Keratinocyte (primary cell): ENCODE measurements at places on chromosomes 6 and 20.

DNA sequence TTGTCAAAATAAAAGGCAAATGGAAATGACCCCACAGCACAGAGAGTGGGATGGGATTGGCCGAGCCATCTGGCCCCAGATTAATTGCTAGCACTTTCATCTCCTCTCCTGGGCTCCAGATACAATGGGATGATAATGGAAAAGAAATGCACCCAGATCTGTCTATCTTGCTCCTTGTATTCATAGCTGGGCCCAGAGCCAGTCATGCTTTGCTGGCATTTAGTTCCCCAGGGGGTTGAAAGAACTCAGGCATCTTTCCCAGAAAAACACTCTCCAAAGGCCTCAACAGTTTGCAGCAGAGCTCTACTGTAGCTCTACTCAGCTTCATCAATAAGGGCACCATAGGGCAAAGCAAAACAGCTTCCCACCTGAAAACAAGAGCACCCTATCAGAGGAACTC, 116.0 kb upstream of the FOXA2 start:
- H3K4me1 ChIP-seq: peaks cover 18% of the 10 kb centered on the region
- H3K4me3 ChIP-seq: no peak overlapping the region
- H3K27me3 ChIP-seq: no peaks in the 10 kb centered on the region

DNA sequence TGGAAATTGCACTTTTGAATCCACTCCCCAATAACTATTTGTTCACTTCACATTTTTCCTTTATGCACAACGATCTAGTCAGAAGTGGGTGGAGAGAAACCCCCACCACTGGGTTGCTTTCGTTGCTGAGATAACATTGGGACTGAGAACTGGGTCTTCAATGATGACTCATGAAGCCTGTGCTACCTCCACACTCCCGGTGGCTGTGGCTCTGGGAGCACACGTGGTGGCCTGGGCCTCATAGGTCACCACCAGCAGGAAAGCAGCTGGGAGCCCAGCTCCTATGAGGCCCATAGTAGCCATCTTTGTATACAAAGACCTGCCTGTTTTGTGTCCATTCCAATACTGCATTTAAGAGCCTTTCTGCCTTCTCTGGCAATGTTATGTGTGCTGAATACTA, 178.0 kb upstream of the SASH1 start:
- H3K4me1 ChIP-seq: no peaks in the 10 kb centered on the region
- no peak overlapping the region for H3K4me3 ChIP-seq
- no peaks in the 10 kb centered on the region for H3K27me3 ChIP-seq
- H3K27ac ChIP-seq: no peak overlapping the region
- no peaks in the 10 kb centered on the region for H3K36me3 ChIP-seq

DNA sequence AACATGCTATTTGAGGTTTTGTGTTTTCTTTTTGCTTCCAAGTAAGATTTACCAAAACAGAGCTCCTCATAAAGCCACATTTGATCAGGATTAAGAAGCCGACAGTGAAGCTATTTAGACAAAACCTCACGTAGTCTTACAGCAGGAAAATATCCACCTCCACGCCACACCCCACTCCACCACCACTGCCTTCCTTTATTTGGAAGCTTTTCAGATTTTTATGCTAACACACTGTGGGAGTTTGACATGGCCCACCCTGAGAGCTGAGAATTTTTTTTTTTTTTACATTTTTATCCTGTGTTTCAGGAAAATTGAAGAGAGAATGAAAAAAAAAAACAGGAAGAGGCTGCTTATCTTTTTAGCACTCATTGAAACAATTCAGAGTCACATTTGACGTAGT, 104.8 kb upstream of the MC3R start:
- H3K27me3 ChIP-seq: no peaks in the 10 kb centered on the region
- no peak for DNase-seq
- no peak overlapping the region for H3K4me3 ChIP-seq
- no peak overlapping the region for H3K27ac ChIP-seq
- no peaks in the 10 kb centered on the region for H3K36me3 ChIP-seq

DNA sequence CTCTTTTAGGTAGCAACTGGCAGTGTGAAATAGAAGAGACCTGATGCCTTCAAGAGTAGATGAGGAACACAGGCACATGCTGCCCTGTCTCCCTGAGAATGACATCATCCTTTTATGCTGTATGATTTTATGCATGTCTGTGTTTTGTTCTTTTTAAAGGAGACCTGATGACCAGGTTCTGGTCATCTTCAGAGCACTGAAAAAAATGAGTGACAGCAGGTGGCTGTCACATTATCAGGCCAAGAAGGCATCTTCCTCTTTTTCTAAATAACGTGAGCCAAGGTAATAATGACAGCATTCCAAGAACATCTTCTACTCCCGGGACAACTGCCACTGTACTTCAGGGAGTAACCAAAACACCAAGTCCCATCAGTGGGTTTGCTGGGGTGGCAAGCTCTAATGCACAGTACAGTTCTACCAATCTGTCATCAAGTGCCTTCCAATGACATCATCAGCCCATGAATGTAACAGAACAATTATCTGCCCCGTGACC, 28.9 kb downstream of the CNKSR3 start:
- H3K27ac ChIP-seq: no peak overlapping the region
- H3K4me3 ChIP-seq: no peak overlapping the region
- DNase-seq: no peak
- no peaks in the 10 kb centered on the region for H3K36me3 ChIP-seq

DNA sequence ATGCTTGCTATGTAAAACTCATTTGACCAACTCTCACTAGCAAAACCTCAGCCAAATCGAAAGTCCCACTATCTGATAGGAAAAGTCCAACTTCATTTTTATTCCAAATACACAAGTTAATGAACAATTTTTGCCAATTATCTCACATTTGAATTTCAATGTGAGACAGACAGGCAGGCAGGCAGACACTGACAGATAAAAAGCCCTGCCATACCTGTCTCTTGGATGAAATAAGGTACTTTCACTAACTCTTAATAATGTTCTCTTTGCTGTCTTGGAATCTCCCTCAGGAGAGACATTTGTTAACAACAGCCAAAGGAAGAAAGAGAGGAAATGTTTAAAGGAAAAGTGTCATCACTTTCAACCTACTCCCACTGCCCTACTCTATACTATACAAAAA, 82.0 kb downstream of the RNGTT start:
- H3K4me3 ChIP-seq: no peak overlapping the region
- H3K27ac ChIP-seq: no peak overlapping the region
- DNase-seq: no peak
- H3K36me3 ChIP-seq: no peaks in the 10 kb centered on the region
- H3K27me3 ChIP-seq: no peaks in the 10 kb centered on the region

- peaks cover 10% of the 10 kb centered on the region for H3K36me3 ChIP-seq
- no peak overlapping the region for H3K27ac ChIP-seq
- H3K4me1 ChIP-seq: no peaks in the 10 kb centered on the region
These were observed 73.0 kb downstream of the GFRA4 start for GRCh38 chr20:3590164-3590563.

DNA sequence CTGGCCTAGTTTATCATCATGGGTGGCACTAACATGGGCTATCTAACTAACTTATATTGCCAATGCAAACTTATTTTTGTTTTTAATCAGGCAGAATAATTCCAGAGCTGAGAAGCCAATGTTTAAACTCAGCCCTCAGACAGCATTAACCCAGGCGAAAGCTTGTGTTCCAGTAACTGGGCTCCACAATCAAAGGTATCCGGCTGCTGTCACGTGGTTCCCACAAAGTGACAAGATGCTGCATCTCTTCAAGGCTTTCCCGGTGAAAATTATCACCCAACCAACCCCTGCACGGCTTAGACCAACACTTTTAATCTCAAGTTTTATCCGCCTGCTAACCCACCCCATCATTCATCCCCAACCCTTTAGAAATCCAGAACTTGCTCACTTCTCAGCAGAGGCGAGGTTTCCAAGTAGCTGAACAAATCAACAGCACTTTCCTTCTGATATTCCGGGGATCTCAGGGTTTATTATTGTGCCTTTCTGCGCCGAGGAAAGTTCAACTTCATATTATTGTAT, 885 bp downstream of the MTCL3 start:
- H3K27me3 ChIP-seq: peaks cover 59% of the 10 kb centered on the region
- no peaks in the 10 kb centered on the region for H3K36me3 ChIP-seq
- H3K4me1 ChIP-seq: peaks cover 11% of the 10 kb centered on the region

DNA sequence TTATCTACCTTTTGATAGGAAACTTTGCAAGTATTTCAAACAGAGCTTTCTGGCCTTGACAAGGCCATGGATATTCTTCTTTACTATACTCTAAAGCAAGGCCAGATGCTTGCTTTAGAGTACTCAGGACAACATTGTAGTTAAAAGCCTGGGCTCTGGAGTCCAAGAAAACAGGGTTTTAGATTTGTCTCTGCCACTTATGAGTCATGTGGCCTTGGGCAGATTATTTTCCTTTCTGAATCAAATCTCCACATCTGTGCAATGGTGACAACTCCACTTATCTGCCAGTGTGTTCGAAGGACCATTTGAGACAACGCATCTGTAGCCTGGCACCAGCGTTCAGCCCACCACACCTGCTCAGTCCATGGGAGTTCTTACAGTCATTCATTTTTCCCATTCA, 265.9 kb upstream of the RIN2 start:
- no peak overlapping the region for H3K27ac ChIP-seq
- no peak for DNase-seq
- no peaks in the 10 kb centered on the region for H3K27me3 ChIP-seq
- H3K4me3 ChIP-seq: no peak overlapping the region
- H3K36me3 ChIP-seq: no peaks in the 10 kb centered on the region

DNA sequence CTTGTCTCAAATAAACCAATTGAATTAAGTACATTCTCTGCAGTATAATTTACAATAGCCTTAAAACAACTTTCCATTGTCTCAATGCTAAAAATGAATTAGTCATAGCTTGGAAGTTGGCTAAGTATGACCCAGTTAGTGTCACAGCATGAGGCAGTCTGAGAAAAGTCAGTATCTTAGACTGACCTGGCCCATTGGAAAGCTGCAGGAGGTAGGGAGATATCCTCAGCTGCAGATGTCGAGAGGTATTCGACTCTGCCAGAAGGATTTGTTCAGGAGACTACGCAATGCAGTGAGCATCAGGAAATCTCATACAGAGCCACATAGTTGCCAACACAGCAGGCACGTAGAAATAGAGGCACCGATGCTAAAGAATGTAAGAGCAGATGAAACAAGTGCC, 350.9 kb upstream of the NRSN1 start:
- no peak overlapping the region for H3K4me3 ChIP-seq
- no peaks in the 10 kb centered on the region for H3K27me3 ChIP-seq
- no peaks in the 10 kb centered on the region for H3K4me1 ChIP-seq
- H3K36me3 ChIP-seq: no peaks in the 10 kb centered on the region
- no peak for DNase-seq

GRCh38 chr6:90811596-90812226, 224.8 kb upstream of the MAP3K7 start:
- no peaks in the 10 kb centered on the region for H3K36me3 ChIP-seq
- H3K27ac ChIP-seq: no peak overlapping the region
- no peak overlapping the region for H3K4me3 ChIP-seq
- DNase-seq: no peak

- H3K27me3 ChIP-seq: peaks cover 4% of the 10 kb centered on the region
- no peak overlapping the region for H3K4me3 ChIP-seq
- DNase-seq: no peak
- H3K4me1 ChIP-seq: no peaks in the 10 kb centered on the region
These were observed 40.9 kb downstream of the SUMO4 start for GRCh38 chr6:149440735-149441671.

- no peak overlapping the region for H3K4me3 ChIP-seq
- H3K4me1 ChIP-seq: no peaks in the 10 kb centered on the region
- DNase-seq: no peak
- no peaks in the 10 kb centered on the region for H3K36me3 ChIP-seq
- peaks cover 23% of the 10 kb centered on the region for H3K27me3 ChIP-seq
These were observed 363.9 kb downstream of the PREX1 start for GRCh38 chr20:48463916-48464315.

DNA sequence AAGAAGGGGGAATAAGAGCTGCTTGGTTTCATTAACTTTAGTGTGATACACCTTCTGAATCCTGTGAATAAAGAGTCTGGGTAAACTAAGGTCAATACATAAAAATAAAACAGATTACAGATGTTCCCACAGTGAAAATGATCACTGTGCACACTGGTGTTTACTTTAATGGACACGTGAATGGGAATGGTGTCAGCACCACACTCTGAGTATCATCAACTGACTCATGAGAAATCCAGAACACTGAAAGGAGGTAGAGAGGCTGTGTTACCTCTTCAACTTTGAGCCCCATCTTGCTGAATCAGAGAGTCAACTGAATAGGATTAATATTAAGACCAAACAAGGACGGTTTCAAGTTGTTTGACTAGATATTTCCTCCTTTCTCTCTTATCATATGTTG, 75.0 kb downstream of the ELOVL4 start:
- H3K36me3 ChIP-seq: no peaks in the 10 kb centered on the region
- peak overlapping the region; percentile 16 for H3K27ac ChIP-seq
- H3K4me3 ChIP-seq: no peak overlapping the region

DNA sequence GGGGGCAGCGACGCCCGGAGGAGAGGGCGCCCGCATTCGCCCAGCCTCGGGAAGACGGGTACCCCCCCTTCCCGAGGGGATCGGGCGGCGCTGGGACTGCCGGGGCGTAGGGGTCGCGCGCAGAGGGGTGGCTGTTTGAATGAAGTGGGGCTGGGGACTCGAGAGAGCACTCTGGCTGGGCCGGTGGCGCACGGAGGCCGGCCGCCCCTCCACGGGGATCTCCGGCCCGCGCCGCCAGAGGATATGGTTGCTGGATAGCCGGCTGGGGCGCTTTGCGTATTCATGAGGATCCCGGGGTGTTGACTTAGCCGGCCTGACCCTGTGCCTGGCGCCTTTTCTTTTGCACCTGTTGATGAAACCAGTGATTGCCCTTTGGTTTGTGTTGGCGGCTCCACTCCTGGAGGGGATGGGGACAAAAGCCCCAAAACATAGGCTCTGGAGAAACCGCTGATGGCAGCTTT, 469 bp downstream of the SYNJ2 start:
- H3K36me3 ChIP-seq: no peaks in the 10 kb centered on the region
- H3K4me1 ChIP-seq: peaks cover 20% of the 10 kb centered on the region
- peak overlapping the region; percentile 81 for H3K4me3 ChIP-seq
- H3K27ac ChIP-seq: peak overlapping the region; percentile 58

DNA sequence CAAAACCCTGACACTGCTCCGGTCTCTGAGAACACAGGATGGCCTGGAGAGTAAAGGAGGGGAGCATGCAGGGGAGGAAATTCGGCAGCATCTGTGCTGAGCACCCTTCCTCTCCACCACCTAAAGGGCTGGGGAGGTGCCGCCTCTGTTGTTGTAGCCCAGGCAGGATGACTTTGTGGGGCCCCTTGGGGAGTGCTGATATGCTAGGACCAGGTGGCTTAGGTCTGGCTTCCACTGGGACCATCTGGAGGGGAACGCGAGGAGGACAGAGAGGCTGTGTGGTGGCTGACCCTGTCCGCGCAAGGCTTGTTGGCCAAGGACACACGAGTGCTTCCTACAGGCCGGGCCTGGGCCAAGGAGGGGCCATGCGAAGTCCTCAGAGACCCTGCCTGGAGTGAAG, 9.9 kb upstream of the RPS6KA2 start:
- no peak overlapping the region for H3K4me3 ChIP-seq
- H3K27ac ChIP-seq: no peak overlapping the region
- H3K27me3 ChIP-seq: peaks cover 3% of the 10 kb centered on the region
- no peaks in the 10 kb centered on the region for H3K36me3 ChIP-seq
- peaks cover 13% of the 10 kb centered on the region for H3K4me1 ChIP-seq
